ENCODE measurements at places on chromosomes 4 and X. TPM values are rescaled to one million over a fixed set of nuclear protein-coding genes. Genes with fewer than 3 reads are reported as not detected.

GRCh38 chr4:158827543-158827981 lies 58.7 kb downstream of the FNIP2 start:
- no peak for DNase-seq

GRCh38 chr4:133147286-133147821 lies 1.7 kb upstream of the PCDH10 start:
- DNase-seq: no peak

GRCh38 chrX:11461201-11462001 lies 168.2 kb downstream of the AMELX start:
- no peak for DNase-seq

DNA sequence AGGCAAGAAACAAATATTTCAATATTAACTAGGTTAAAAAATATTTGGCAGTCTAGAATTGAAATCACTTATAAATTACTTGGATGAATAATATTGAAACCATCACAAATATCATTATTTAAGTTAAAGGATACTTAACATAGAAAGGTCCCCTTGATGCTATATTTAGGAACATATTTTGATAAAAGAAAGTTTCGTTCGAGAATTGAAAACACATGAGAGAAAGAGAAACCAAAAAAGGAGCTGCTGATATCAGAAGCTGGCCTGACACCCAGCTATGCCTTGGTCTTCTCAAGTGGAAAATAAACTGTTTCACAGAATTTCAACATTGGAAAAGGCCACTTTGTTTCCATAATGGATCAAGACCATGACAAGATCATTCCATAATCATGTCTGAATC lies 762.4 kb downstream of the DMD start:
- no peak for DNase-seq

GRCh38 chrX:153458476-153458875 lies 11.9 kb downstream of the HAUS7 start:
- DNase-seq: no peak

MAGEA9B gene
- total RNA-seq: not detected

DNA sequence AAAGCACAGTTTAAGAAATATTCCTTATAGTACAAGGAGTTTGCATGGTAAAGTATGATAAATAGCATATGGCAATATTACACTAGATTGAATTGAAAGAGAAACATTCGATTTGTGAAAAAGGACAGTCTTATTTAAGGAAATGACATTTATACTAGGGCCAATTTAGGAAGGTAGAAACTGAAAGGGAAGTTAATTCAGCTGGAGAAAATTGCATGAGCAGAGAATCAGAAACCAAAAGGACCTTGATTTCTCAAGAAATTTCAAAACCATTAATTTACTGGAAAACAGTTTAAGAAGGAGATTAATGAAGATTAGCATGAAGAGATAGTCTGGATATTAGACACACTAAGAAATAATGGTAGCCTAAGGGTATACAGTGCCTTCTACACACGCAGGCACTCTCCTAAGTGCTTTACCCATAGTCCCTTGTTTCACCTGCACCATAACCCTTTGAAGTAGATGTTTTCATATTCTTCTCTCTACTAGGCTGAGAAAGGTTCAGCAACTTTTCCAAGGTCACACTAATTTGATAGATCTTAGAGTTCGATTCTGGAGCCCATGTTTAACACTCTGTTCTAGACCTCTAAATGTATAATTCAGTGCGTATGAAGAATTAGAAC lies 259.1 kb upstream of the SLIT2 start:
- no peak for DNase-seq

GRCh38 chr4:120808475-120809141 lies 113.9 kb downstream of the PRDM5 start:
- DNase-seq: no peak

GRCh38 chrX:72304877-72305276 lies 837 bp downstream of the CITED1 start:
- DNase-seq: no peak

GRCh38 chr4:2402941-2403340 lies 15.5 kb downstream of the ZFYVE28 start:
- DNase-seq: no peak

DMP1 gene
- not detected for total RNA-seq

DNA sequence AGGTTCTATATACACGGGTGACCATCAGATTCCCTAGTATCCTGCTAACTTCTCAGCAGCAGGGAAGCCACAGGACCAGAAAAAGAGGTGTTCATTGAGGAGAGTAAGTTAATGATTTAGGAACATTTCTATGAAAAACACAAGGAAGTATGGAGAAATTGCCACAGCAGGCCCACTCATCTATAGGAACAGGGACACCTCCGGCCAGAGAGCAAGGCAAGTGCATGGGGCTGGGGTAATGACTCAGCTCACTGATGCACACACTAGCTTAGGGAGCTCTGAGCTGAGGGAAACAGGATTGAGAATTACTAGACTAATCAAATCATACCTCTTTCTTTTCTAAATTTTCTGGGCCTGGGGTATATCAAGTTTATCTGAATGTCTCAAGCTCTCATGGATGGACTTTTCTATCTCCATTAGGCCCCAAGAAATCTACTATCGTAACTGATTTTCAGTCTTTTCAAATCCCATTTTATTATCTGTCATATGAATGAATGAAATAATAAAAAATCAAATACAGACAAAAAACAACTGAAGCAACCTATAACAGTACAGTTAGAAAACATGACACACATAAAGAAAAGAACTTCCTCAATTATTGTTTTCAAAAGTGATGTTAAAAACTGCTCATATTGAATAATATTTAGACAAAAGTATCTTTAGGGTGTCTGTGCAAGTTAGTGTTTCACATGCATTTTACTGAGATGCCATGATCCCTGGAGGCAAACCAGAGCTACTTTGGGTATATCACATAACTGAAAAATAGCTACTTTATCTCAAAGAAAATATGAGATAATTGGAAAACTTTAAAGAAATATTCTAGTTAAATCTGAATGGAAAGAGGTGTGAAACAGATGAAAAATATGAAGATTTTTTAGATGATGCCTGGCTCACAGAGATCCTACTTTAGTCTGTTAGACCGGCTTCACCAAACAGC lies 89.8 kb downstream of the FBXO8 start:
- DNase-seq: no peak

MAGEA8 gene
- total RNA-seq: not detected

GRCh38 chrX:103586659-103587058 lies 1.3 kb downstream of the TCEAL4 start:
- DNase-seq: no peak

RAB39B gene
- 2.0 TPM for total RNA-seq

GRCh38 chr4:138595171-138595570 lies 353.0 kb upstream of the SLC7A11 start:
- DNase-seq: no peak

- no peak for DNase-seq
Measured at GRCh38 chr4:42501624-42502401, 104.5 kb downstream of the SHISA3 start.

- DNase-seq: no peak
Measured at GRCh38 chr4:7663075-7663541, 228.4 kb upstream of the PSAPL1 start.

GRCh38 chr4:46645126-46645525 lies 255.2 kb upstream of the GABRA2 start:
- no peak for DNase-seq

HOPX gene
- not detected for total RNA-seq

DNA sequence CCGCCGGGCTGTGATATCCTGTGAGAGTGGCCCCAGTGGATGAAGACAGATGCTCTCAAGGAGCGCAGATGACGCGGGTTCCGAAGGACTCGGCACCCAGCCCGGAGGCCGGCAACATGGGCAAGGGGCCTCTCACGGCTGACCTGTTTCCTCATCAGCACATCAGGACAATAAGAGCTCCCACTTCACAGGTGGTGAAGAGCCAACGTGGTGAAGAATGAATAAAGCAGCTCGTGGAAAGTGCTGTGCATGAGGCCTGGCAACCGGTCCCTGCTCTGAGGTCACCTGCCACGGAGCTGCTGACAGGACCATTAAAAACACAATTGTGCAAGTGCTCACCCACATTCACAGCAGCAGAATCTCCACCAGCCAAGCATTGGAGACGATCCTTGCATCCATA lies 22.9 kb downstream of the ABLIM2 start:
- no peak for DNase-seq

All from Panc1 (cell line).